ENCODE measurements at places on chromosomes 12 and 14. TPM values are rescaled to one million over a fixed set of nuclear protein-coding genes. Genes with fewer than 3 reads are reported as not detected.

GRCh38 chr12:30613119-30613830 lies 82.4 kb downstream of the IPO8 start:
- peak; percentile 76 for DNase-seq

DNA sequence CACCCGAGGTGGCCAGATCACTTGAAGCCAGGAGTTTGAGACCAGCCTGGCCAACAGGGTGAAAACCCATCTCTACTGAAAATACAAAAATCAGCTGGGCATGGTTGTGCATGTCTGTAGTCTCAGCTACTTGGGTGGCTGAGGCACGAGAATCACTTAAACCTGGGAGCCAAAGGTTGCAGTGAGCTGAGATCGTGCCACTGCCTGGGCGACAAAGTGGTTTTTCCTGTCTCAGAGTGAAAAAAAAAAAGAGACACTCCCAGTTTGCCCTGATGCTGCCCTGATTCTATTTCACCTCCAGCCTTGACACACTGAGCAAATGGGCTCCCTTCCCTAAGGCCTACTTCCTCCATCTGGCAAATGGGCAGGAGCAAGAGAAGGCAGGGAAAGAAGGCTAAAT lies 28.5 kb upstream of the PLEK2 start:
- DNase-seq = no peak

DNA sequence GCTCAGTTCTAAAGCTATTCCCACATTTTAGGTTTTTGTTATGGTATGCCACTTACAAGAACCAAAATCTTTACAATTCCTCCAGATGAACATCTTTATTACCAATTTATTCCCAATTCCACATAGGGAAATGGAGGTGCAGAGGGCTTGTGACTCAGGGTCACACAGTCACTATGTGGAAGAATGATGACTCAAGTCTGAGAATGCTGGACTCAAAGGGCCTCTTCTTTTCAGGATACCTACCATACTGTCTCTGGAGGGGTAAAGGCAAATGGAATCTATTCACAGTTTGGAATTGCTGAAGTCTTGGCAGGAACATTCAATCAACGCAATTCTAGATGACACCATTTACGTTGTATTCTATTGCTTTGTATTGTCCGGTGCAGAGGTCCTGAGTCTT lies 48.2 kb upstream of the MANSC4 start:
- no peak for DNase-seq

DNA sequence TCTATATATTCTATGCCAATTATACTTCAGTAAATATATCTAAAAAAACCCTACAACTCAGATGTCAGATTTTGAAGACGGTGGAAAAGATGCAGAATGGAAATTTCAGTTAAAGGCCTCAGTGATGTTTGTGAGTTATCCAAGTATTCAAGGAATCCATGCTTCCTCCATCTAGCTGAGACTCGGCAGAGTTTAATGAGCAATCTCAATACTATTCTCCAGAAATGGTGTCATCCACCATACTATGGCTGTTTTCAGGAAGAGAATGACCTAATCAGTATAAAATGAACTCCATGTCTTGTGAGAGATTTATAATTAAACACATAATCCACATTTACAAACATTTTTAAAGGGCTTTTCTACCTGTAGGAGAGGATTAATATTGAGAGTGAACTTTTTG lies 66.0 kb downstream of the KLHL28 start:
- DNase-seq = peak; percentile 90

- DNase-seq = no peak
Observed at GRCh38 chr12:88202500-88202899, 60.4 kb downstream of the TMTC3 start.

DNA sequence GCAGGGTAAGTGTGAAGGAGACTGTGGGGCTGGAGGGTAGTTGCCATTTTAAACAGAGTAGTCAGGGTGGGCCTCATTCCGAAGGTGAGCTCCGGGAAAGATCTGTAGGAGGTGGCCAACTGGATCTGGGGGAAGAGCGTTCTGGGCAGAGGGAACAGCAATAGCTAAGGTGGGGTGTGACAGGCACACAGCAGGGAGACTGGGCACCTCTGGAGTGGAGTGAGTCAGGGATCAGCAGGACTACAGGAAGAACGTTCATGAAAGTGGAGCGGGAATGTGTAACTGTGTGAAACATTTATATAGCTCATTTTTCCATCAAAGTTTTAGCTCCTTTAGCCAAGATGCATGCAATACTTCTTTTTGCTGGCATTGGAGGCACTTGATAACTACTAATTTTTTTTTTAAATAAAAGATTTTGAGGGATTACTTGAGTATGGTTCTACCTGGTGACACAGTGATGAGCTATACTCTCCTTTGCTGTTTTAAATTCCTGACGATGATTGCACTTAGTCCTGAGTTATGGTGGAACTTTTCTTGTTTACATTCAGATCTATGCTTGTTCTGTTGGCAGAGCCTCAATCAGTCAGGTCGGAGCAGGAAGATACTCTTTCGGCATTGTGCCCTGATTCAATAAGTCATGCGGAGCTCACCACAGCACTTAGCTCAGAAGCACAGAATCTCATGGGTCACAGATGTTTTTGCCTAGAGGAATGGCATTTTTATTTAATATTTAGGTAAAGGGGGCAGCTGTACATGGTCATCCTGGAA lies 106.4 kb downstream of the WIF1 start:
- no peak for DNase-seq

DNA sequence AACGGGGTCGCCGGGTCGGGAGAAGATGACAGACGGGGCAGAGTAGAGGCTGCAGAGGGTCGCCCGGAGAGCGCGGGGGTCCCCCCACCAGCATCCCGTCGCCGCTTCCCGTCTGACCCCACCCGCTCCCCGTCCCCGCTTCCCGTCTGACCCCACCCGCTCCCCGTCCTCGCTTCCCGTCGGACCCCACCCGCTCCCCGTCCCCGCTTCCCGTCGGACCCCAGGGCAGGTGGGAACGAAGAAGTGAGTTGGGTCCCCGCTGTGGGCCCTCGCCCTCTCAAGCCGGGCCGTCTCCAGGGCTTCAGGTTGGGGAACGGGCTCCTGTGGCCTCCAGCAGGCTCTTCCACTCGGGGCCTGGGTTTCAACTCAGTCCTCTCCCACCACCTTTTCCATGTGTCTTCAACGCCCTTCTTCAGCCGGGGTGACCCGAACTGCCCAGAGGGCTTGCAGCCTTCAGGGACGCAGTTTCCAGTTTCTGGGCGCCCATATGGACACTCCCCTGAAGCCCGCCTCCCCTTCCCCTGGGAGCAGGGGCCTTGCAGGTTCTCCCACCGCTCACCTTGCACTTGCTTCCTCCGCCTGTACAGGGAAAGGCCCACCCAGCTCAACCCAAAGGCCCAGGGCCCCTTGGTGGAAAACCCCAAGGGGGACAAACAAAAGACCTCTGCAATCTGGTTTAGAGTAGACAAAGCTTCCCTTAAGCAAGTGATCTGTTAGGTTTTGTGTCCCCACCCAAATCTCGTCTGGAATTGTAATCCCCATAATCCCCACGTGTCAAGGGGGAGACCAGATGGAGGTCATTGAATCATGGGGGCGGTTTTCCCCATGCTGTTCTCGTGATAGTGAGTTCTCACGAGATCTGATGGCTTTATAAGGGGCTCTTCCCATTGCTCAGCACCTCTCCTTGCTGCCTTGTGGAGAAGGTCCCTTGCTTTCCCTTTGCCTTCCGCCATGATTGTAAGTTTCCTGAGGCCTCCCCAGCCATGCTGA lies 66.5 kb downstream of the TNFAIP2 start:
- DNase-seq = no peak

DNA sequence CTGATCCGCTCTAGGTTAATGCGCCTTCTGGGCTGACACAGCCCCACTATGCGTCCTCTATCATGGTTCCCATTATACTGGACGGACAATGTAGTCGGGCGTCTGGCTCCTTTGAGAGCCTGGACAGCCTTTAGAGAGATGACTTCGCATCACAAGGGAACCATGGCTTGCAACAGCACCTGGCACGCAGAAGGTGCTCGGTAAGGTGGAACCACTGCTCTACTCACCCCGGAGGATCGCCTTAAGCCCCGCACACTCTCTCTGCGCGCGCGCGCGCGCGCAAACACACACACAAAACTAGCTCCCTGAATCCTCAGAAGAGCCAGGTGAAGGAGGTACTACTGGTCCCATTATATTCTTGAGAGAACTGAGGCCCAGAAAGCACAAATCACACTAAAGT lies 7.1 kb downstream of the MAP3K12 start:
- DNase-seq = no peak

DNA sequence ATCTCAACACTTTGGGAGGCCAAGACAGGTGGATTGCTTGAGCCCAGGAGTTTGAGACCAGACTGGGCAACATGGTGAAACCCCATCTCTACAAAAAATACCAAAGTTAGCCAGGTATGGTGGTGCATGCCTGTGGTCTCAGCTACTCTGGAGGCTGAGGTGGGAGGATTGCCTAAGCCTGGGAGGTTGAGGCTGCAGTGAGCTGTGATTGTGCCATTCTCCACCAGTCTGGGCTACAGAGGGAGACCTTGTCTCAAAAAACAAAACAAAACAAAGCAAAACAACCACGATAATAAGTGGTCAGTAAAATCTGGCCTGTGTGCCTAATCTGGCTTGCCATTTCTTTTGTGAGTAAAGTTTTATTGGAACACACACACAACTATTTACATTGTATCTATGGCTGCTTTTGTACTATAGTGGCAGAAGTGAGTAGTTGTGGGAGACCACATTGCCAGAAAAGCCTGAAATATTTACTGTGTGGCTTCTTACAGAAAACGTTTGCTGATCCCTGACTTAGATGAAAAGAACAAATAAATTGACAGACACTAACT lies 19.4 kb upstream of the KLRG1 start:
- no peak for DNase-seq

DNA sequence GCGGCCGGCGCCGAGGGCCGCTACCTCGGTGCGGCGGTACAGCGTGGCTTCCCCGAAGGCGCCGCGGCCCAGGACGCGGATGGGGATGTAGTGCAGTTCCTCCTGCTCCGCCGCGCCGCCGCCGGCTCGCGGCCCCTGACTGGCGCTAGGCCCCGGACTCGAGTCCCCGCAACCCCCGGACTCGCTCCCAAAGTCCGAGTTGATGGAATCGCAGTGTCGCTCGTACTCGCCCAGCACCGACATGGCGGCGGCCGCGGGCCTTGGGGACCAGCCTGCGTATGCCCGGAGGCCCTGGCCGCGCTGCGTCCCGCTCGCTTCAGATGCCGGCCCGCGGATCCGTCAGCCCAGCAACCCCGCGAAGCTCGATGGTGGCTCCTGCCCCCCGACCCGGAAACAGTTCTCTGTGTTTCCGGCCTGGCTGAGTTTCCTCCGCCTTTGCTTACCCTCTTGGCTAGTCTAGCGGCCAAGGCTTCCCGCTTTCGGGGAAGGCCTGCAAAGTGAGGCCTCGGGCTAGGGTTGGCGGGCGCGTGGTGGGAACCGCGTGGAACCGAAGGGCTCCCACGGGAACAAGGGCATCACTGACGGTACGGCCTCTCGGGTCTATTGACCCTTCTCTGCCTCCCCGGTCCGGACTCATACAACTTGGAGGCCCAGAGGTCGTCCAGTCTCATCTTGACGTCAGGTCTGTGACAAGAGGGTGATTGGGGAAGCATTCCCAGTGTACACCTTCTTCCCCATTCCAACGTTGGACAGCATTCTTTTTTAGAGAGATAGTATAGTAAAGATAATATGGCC lies at the start of gene NEK9:
NEK9 (minus strand) TSS at position 370 of the 795 bp plus-strand sequence; CDS start at position 243, 127 bp downstream.
- peak; percentile 89 for DNase-seq

DNA sequence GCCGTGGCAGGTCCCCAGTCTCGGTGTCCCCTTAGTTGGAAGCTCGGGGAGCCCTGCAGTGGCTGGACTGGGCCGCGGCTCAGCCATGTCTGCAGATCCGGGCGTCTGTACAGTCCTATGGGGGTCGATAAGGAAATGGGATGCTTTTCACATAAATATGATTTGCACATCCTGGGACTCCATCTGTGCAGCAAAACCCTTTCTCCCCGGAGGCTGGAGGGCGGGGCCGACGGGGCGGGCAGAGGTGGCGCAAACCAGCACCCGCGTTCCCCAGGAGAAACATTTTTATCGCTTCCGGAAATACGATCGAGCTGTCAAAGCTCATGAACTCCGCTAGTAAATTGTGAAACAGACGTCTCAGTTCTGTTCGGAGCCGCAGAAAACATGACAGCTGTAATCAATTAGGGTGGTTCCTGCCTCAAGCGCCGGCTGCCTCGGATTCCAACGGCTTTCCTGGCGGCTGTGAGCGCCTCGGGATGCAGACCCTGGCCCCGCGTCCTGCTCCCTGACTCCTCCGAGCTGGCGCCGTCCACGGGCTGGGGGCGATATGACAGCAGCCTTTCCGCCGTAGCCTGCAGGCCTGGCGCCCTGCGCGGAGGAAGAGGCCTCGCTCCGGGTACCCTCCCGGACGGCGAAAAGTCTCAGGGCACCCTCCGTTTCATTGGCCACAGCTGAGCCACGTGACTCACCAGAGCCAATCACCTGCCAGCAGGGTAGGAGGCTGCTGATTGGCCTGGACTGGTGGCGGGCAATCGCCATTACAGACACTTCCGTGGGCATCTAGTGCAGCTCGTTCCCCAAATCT lies 23.0 kb downstream of the DIO3 start:
- no peak for DNase-seq

GRCh38 chr12:26345471-26346003 lies 150.2 kb downstream of the SSPN start:
- peak; percentile 61 for DNase-seq

- DNase-seq = no peak
Observed at GRCh38 chr12:5797661-5798060, 147.4 kb downstream of the ANO2 start.

GRCh38 chr12:87491089-87491488 lies 538.1 kb downstream of the C12orf50 start:
- DNase-seq = no peak

- DNase-seq = no peak
Observed at GRCh38 chr12:26678697-26679660, 154.0 kb downstream of the ITPR2 start.

Gene TMED10
- total RNA-seq = 173 TPM

Gene FIGNL2
- 0.17 TPM for total RNA-seq

Gene TAS2R10
- 0.50 TPM for total RNA-seq

Gene WDHD1
- 8.6 TPM for total RNA-seq

Gene KRT80
- 0.17 TPM for total RNA-seq

Gene DCP1B
- 11.3 TPM for total RNA-seq

Gene BCL11B
- under 0.01 TPM for total RNA-seq

Gene ZDHHC22
- total RNA-seq = not detected
